Pericardium fibroblast (primary cell): ENCODE measurements at places on chromosomes 2 and 18. TPM values are rescaled to one million over a fixed set of nuclear protein-coding genes. Genes with fewer than 3 reads are reported as not detected.

The ALLC gene
- total RNA-seq = not detected in 2 replicates

The STAT4 gene
- total RNA-seq = 0.47 and 4.0 TPM in 2 replicates

The ANKRD62 gene
- total RNA-seq = not detected in 2 replicates

The PSMA8 gene
- total RNA-seq = not detected in 2 replicates

The DPP4 gene
- 45.6 and 96.3 TPM in 2 replicates for total RNA-seq

The SLC14A1 gene
- under 0.01 TPM in 1 of 2 replicates, not detected in the other for total RNA-seq

The RASGRP3 gene
- total RNA-seq = 0.35 and 13.1 TPM in 2 replicates

The LYPD1 gene
- total RNA-seq = 0.09 and 0.12 TPM in 2 replicates

The MEP1B gene
- not detected in 2 replicates for total RNA-seq

The SLC30A3 gene
- not detected in 2 replicates for total RNA-seq

The RAB6D gene
- total RNA-seq = not detected in 2 replicates

The FBLN7 gene
- 3.7 and 5.4 TPM in 2 replicates for total RNA-seq

The BMP10 gene
- total RNA-seq = not detected in 2 replicates

The GAD1 gene
- total RNA-seq = not detected in 2 replicates

The AQP12A gene
- total RNA-seq = not detected in 2 replicates

The IL37 gene
- not detected in 2 replicates for total RNA-seq

The UGT1A8 gene
- total RNA-seq = not detected in 2 replicates

The POTEJ gene
- total RNA-seq = not detected in 2 replicates

The COL6A3 gene
- total RNA-seq = 649 and 1,527 TPM in 2 replicates

The COQ10B gene
- total RNA-seq = 23.8 and 28.1 TPM in 2 replicates

The HAAO gene
- 0.70 TPM in 1 of 2 replicates, not detected in the other for total RNA-seq

The UBE2F gene
- 95.8 and 116 TPM in 2 replicates for total RNA-seq

The SERPINB4 gene
- not detected in 2 replicates for total RNA-seq

The HSPE1 gene
- 90.8 and 92.7 TPM in 2 replicates for total RNA-seq

The FIGN gene
- total RNA-seq = 0.09 and 1.3 TPM in 2 replicates

The LOXHD1 gene
- total RNA-seq = not detected in 2 replicates

The GRHL1 gene
- 0.09 TPM in 1 of 2 replicates, not detected in the other for total RNA-seq

The GBX2 gene
- total RNA-seq = not detected in 2 replicates

The STEAP3 gene
- total RNA-seq = 14.0 and 25.4 TPM in 2 replicates

The IKZF2 gene
- total RNA-seq = 3.7 and 11.3 TPM in 2 replicates

The TMEM200C gene
- total RNA-seq = 1.2 TPM in 1 of 2 replicates, not detected in the other

The ADCYAP1 gene
- not detected in 2 replicates for total RNA-seq

The KCTD1 gene
- 4.2 and 27.0 TPM in 2 replicates for total RNA-seq

The UGT1A3 gene
- not detected in 2 replicates for total RNA-seq

The SRD5A2 gene
- total RNA-seq = not detected in 2 replicates

The SCN1A gene
- total RNA-seq = not detected in 2 replicates

The CYP27C1 gene
- 0.51 and 0.58 TPM in 2 replicates for total RNA-seq

The PCARE gene
- total RNA-seq = not detected in 2 replicates

The TMEM37 gene
- 2.0 and 7.6 TPM in 2 replicates for total RNA-seq

The TGIF1 gene
- 73.5 and 95.0 TPM in 2 replicates for total RNA-seq

The CD28 gene
- 0.12 TPM in 1 of 2 replicates, not detected in the other for total RNA-seq

The IFIH1 gene
- 1.5 and 3.5 TPM in 2 replicates for total RNA-seq

The RIT2 gene
- total RNA-seq = not detected in 2 replicates

The TUBA4B gene
- total RNA-seq = not detected in 2 replicates

The TMEM178A gene
- total RNA-seq = 1.2 and 2.2 TPM in 2 replicates
